Fibroblast of lung (primary cell): ENCODE measurements at places on chromosomes 5 and 9. TPM values are rescaled to one million over a fixed set of nuclear protein-coding genes. Genes with fewer than 3 reads are reported as not detected.

DNA sequence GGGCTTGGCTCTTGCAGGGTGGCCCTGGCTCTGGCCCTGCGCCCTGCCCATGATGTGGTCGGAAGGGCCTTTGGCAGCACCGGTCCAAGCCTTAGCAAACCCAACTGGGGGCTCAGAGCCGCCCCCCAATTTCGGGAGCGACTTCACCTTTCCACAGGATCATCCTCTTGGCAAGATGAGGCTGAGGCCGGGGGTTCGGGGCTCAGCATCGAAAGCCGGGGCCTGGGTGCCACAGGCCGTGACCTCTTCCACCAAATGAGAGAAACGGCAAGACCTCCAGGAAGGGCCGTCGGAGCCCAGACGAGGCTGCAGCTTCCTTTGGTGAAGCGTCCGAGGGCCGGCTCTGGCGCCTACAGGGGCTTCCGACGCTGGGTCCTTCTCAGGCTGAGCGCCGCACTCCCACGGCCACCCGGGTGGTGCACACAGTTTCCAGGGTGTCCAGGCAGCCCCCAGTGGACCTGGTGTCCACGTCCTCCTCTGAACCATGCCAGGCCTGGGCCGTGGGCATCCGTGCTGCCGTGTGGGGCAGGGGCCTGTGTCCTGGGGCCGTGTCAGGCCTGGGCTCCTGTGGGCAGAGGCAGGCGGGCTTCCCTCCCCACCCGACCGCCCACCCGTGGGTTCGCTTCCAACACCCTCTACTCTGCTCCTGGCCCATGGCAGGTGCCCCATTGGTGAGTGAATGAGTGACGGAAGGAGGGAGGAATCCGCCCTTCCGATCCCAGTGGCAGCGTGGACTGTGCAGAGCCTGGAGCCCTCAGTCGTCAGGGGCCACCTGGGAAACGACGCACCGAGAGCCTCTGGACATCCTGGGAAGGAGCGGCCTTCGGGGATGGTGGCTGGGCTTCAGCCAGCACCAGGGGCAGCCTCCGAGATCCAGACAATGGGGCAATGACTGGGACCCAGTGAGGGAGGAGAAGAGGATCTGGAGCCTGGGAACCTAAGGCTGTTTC, 5.2 kb upstream of the AGPAT2 start:
- no peak for DNase-seq

- peak; percentile 65 for DNase-seq
Observed at GRCh38 chr9:98962861-98963260, 19.2 kb downstream of the COL15A1 start.

GRCh38 chr9:124659099-124659659, 111.9 kb downstream of the NR6A1 start:
- peak; percentile 88 for DNase-seq

- no peak for DNase-seq
Observed at GRCh38 chr9:22138956-22139660, 130.0 kb upstream of the CDKN2B start.

GRCh38 chr9:135724186-135724787, 22.3 kb downstream of the KCNT1 start:
- DNase-seq: no peak

DNA sequence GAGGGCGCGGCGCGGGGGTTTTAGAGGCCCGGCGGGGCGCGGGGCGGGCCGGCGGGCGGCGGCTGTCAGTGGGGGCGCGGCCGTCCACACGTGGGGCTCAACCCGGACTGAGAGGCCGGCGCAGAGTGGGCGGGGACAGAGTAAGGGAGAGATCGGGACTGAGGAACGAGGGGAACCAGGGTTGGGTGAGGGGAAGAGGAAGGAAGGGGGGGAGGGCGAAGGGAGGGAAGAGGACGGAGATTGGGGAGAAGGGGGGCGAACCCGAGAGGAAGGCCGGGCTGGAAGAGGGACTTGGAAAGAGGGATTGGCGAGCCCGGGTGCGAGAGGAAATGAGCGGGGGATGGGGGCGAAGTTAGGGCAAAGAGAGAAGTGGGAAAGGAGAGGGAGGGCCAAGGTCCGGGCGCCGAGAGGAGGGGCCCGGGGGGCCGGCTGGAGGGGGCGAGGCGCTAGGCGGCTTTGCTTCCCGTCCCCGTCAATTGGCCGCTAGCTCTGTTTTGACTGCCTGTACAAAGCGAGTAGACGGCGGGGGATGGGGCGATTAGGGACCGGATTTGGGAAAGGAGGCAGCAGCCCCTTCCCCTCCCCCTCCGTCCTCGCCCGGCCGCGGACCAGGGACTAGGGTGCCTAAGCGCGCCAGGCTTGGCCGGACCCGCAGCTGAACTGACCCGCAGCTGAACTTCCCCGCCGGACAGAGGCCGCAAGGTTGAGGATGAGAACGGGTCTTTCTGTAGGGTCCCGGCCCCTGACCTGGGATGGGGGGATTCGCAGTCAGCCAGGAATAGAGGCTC, 399 bp upstream of the FBN2 start:
- peak; percentile 77 for DNase-seq

DNA sequence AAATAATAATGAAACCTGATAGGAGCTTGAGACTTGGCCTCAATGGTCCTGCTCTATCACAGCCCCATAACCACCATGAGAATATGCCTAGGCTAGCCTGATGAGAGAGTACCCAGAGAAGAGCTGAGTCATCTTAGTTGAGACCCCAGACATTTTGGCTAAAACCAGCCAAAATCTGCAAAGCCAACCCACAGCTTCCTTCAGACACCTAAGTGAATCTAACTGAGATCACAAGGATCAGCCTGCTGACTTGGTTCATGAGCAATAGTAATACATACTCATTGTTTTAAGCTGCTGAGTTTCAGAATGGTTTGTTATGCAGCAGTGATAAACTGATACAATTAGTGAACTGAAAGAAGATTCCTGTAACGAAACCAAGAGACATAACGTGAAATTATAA, 473.7 kb upstream of the PTGER4 start:
- DNase-seq: no peak

- DNase-seq: peak; percentile 58
Observed at GRCh38 chr9:38620483-38621433, at the start of gene ANKRD18A. Gene ANKRD18A (minus strand): TSS chr9:38620596. CDS start chr9:38620285, 311 bp downstream.

DNA sequence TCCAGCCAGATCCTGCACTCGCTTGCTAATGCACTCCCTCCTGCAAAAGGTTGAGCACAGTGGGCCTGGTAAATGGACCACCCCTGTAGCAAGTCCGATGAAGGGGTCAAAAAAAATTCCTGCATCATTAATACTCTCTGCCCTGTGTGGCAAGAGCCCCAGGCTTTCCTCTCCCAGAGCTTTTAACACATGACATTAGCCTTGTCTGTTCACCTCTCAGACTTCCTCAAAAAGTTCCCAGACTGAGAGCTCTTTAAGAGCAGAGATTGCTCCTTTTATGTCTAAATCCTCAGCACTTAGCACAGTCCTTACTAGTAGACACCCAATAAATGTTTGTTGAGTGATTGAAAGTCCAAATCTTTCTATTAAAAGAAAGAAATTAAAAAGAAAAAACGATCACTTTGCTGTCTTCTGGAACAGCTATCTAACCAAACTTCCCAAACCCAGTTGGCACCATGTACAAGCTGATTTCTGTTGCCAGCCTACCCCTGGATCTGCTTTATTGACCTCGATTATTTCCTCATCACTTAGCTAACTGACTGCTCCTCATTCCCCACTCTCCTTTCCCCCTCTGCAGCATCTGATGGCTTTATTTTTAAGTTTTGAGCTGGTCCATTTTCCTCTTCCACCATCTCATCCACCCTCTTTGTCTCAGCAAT, 209.8 kb downstream of the ENC1 start:
- no peak for DNase-seq

DNA sequence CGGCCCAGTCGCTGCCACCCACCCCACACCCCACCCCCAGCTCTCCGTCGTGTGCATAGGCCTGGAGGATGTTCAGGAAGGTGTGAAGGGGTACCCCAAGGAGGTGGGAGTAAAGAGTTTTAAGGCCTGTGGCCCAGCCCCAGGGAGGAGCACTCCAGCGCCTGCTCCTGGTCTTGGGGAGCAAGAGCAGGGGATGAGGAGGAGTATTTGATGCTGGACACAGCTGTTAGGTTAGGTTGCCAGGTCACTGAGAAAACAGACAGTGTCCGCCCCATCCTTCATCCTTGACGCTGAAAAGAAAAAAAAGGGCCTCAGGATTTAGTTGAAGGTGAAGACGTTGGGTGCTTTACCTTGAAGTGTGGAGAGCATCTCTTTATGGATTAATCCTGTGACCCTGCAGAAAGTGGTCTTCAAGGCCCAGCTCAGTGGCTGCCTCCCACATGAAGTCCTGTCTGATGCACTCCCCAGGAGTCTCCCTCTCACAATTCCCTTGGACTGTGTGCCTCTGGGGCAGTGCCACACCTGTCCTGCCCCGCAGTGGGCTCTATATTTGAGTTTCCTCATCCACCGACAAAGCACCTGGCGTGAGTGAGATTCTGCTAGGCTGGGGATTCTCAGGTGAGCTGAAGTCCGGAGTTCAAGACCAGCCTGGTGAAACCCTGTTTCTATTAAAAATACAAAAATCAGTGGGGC, 101.8 kb downstream of the SPRY4 start:
- no peak for DNase-seq

DNA sequence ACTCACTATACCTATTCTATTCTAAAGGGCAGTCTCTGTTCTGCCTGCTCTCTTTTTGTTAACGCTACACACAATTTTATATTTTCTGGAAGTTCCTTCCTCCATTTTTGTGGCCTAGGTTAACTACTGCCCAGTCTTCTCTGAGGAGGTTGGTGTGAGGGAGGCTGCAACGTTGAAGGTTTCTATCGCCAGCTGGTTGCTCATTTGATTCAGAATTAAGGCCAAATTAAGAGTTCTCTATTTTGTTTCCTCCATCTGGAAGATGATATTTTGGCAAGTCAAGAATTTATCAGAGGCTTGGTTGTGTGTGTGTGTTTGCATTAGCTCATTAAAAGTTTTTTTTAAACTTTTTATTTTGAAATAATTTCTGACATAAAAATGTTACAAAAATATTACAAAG, 175.1 kb downstream of the ARHGAP26 start:
- DNase-seq: no peak

DNA sequence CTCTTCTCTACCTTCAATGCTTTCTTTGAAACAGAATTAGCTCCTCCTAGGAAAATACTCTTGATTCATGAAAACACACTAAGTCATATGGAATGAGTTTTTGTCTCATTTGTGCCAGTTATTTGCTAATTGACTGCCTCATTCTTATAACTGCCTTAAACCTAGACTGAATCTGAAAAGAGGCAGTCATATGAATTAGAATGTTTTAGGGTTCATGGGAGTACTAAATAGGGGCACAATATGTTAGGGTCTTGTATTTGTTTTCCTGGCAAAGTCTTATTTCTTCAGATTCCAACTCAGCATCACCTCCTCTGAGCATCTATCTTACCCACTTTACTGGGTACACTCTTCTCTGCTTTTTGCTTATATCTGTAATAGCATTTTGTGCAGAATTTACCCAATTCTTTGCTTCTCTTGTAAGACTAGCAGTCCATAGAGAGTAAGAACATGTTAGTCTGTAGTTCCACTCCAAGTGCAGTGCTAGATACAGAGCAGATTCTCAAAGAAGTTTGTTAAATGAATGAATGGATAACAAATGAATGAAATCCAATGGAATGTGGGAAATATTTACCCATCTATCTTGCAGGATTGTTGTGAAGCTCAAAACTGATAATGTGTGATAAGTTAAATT, 43.9 kb upstream of the ALDH1A1 start:
- DNase-seq: no peak

GRCh38 chr5:13581132-13581531, 363.4 kb downstream of the DNAH5 start:
- no peak for DNase-seq

DNA sequence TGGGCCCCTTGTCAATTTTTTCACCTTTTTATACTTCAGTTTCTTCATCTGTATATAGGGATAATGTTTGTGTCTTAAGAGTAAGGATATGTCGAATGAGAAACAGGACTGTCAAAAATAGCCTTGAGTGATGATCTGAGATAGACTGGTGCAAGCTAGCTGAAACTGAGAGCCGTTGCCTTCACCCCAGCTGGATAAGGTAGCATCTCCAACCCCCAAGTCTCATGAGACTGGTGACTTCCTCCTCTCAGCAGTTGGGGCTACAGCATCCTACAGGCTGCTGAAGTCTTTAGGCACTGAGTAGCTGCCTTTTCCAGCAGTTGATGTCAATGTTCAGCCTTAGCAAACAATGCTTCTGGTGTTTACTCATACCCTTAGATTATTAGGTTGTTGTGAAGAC, 330.2 kb downstream of the OSTF1 start:
- no peak for DNase-seq

- peak; percentile 78 for DNase-seq
Observed at GRCh38 chr9:70263421-70263820, 4.6 kb downstream of the SMC5 start.

DNA sequence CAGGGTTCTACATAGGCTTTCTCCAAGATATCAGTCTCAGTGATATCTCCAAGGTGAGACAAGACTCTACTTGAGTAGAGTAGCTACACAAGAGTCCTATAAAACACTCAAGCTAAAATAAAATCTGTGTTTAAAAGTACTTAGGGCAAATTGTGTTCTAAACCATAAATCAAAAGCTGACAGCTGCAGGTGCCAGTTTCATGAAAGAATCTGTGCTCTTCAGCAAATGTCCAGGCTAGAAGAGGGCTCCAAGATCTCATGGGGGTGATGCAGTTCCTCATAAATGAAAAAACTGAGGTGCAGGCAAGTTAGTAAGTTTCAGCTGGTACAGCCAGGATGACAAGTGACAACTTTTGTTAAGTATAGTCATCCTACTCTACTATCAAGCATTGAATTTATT, 142.8 kb upstream of the TNPO1 start:
- DNase-seq: no peak

DNA sequence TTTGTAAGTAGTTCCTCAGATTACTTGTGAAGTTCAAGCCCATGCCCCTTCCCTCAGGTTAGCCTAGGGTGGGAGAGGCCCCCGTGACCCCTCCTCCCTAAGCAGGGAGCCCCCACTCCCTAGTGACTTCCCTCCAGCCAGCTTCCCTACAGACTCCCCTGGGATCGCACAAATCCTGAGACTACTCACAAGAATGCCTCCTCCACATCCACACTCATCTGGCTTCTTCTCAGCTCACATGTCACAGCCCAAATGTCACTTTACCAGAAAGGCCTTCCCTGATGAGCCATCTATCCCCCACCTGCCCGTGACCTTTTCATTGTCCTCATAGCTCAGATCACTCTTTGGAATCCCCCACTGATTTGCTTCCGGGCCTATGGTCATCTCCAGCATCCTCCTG, 96.7 kb upstream of the ARAP3 start:
- DNase-seq: no peak

The WNT8A gene
- total RNA-seq: not detected in 2 replicates

The SPINK1 gene
- total RNA-seq: not detected in 2 replicates

The CYLC2 gene
- total RNA-seq: not detected in 2 replicates

The PTPRD gene
- 3.3 and 4.8 TPM in 2 replicates for total RNA-seq

The PCDHB7 gene
- 1.0 and 1.5 TPM in 2 replicates for total RNA-seq

The TEK gene
- total RNA-seq: 0.51 and 1.8 TPM in 2 replicates

The CCL27 gene
- 0.26 TPM in 1 of 2 replicates, not detected in the other for total RNA-seq

The CFAP90 gene
- total RNA-seq: 0.26 TPM in 1 of 2 replicates, not detected in the other

The KCNIP1 gene
- total RNA-seq: not detected in 2 replicates

The ANKRD31 gene
- total RNA-seq: 0.26 and 0.33 TPM in 2 replicates
